Activated T-helper 17 cell treated with anti-CD3 and anti-CD28 coated beads, Interleukin-2, amount 50 U/mL, for 72 hours (primary cell): ENCODE measurements at places on chromosomes 7 and 10. TPM values are rescaled to one million over a fixed set of nuclear protein-coding genes. Genes with fewer than 3 reads are reported as not detected.

Gene FBXL15
- 12.6 TPM for total RNA-seq

DNA sequence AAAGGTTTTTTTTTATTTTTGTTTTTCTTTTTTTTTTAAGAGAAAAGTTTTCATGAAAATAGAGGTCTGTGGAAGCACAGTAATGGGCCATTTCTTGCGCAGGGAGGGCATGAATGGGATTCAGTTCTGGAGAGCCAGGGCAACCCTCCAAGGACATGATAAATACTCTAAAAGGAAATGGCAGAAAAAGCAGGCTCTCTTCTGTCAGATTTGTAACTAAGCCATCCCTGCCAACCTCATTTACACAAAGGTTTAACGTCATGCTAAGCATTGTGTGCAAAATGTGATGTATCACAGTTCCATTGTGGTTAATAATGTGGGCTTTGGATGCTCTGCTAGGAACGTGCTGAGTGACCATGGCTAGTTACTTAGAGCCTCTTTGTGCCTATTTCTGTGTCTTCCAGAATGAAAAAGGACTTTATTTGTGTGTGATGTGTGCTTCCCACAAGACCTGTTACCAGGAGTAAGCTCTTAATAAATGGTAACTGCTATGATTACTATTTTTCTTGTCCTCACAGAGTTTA lies 1095.9 kb upstream of the SORCS1 start:
- no peak for ATAC-seq

DNA sequence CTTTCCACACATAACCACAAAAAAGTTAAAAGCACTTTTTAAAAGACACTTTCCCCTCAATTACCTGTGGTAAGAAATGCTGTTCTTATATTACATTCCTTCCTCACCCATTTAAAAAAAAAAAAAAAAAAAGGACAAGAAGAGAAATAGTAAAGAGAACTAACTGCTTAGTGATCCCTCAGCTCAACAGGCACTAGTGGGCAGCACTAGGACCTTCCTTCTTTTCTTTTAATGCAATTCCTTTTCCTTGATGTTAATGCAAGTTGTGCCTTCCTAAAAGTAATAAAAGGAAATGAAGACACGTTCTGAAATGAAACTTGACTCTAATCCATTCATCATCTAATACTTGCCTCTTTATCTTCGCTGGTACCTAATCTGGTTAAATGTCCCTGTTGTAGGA lies 189.7 kb downstream of the TCF7L2 start:
- ATAC-seq, result no peak

GRCh38 chr7:151384776-151385625 lies 24.8 kb downstream of the WDR86 start:
- ATAC-seq, result no peak

GRCh38 chr10:123150271-123150985 lies 2.5 kb downstream of the HMX2 start:
- no peak for ATAC-seq

DNA sequence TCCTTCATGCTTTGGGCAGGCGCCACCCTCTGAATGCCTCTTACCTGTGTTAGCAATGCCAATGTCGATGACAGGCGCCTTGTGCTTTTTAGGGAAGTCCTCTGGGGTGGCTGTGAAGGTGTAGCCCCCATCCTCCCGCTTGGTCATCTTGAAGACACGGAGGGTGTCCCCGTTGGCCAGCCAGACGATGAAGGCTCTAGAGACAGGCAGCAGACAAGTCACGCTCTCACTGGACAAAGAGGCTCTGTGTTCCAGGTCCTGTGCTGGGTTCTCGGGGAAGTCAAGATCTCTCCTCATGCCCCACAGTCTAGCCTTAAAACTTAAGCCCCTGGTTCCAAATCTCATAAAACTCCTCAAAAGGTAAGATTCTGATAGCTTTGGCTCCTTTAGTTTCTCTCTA lies 5.1 kb downstream of the TBL2 start:
- ATAC-seq, result no peak

DNA sequence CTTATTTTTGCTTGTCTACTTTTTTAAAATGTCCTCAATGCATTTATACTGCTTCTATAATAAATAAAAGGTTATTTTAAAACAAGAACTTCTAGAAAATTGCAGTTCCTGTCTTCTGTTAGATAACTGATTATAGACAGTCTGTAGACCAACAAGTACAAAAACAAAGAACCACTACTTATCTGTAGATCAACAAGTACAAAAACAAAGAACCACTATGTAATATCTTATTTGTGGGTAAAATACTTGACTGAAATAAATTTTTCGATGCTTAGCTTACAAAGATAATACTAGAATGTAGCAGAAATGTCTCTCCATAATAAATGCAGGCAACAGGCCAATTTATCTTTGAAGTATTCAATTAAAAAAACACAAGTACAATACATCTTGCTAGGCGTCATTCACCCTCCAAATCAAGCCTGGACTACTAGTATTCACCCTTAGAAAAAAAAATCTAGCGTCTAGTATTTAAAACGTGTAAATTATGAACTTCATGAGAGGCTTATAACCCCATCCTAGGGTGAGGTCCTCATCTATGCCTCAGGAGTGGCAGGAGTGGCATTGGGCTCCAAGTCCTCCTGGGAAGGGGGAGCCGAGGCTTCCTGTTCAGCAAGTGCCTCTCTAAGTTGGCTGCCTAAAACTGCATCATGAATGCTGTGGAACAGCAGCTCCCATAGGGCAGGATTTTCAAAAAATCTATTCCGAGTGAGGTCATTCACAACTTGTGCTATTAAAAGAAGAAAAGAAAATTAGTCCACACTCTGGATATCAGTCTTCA lies 26.6 kb downstream of the PSMC2 start:
- no peak for ATAC-seq

Gene PDSS1
- 10.9 TPM for total RNA-seq

DNA sequence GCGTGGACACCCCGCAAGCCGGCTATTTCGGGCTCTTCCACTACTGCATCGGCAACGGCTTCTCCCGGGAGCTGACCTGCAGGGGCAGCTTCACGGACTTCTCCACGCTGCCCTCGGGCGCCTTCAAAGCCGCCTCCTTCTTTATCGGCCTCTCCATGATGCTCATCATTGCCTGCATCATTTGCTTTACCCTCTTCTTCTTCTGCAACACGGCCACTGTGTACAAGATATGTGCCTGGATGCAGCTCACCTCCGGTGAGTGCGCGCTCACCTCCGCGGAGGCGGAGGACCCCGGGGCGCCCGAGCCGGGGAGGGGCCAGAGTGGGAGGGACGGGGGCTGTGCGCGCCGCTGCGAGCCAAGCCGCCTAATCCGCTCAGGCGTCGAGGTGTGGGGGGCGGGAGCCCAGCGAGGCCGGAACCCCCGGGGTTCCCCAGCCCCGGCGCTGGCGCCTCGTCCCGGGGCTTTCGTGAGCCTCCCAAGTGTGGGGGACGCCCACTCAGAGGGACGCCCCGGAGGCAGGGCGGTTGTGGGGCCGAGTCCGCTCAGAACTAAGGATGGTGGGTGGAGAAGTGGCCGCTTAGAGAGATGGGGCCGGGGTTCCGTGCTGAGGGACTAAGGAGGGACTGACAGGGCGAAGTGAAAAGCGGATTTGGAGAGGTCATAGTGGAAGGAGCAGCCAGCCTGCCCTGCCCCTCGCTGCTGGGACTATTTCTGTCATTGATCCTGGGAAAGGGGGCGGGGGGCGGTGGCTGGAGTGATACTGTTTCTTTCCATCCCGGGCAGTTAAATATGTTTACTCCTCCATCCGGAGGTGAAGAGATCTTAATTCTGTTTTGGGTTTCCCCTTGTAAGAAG lies 795 bp downstream of the LHFPL3 start:
- no peak for ATAC-seq

Gene SKAP2
- 11.5 TPM for total RNA-seq

Gene PKD2L1
- 0.30 TPM for total RNA-seq
